ENCODE measurements at places on chromosomes 12 and 14.

- DNase-seq = no peak
Observed at GRCh38 chr14:37864861-37865718, 269.7 kb downstream of the TTC6 start.

GRCh38 chr14:49483268-49483667, 102.9 kb downstream of the RPS29 start:
- DNase-seq = no peak

GRCh38 chr12:96806272-96806671, 100.8 kb upstream of the NEDD1 start:
- DNase-seq = no peak

GRCh38 chr12:110266980-110267620, 13.9 kb upstream of the ATP2A2 start:
- peak; percentile 77 for DNase-seq

DNA sequence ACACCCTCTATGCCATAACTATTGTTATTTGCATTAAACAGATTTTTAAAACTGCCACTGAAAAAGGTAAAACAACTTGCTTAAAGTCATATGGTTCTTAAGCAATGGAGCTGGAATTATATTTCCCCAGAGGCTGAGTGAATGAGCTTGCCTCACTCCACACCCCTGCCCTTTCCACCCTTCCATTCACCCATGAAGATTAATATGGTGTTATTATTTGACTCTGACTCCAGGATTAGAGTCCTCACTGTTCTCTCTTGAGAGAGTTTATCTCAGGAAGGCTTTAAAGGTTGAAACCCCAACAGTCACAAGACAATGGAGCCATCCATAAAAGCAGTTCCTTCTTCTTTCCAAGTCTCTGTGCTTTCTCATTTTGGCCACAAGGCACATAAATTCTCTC, 84.9 kb downstream of the RTN1 start:
- no peak for DNase-seq

DNA sequence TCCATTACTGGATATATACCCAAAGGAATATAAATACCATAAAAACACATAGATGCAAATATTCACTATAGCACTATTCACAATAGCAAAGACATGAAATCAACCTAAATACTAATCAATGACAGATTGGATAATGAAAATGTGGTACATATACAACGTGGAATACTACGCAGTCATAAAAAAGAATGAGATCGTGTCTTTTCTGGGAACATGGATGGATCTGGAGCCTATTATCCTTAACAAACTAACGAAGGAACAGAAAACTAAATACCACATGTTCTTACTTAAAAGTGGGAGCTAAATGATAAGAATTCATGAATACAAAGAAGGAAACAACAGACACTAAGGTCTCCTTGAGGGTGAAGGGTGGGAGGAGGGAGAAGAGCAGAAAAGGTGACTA, 76.5 kb downstream of the SLC38A4 start:
- DNase-seq = no peak

- DNase-seq = no peak
Observed at GRCh38 chr12:120690978-120691377, 4.0 kb downstream of the MLEC start.

- DNase-seq = no peak
Observed at GRCh38 chr14:24806061-24806678, 172.2 kb upstream of the GZMB start.

- no peak for DNase-seq
Observed at GRCh38 chr12:63994704-63995103, 150.2 kb downstream of the SRGAP1 start.

DNA sequence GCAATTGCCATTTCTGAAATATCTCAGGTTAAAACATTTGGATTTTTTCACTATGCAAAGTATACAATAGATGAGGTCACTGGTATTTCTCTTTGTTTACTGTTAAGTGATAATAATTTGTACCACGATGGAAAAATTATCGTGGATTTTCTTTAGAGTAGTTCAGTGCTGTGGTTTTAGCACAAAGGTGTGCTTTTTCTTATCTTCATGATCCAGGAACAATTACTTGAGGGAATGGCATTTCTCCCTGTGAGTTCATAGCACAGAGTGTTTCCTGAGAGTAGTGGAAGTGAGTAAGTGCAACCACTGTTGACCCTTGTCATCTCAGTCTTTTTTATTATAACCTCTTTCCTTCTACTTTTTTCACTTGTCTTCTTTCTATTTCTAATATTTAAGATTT, 86.8 kb downstream of the FGD4 start:
- DNase-seq = no peak

GRCh38 chr12:66647034-66647691, 31.7 kb downstream of the GRIP1 start:
- no peak for DNase-seq

DNA sequence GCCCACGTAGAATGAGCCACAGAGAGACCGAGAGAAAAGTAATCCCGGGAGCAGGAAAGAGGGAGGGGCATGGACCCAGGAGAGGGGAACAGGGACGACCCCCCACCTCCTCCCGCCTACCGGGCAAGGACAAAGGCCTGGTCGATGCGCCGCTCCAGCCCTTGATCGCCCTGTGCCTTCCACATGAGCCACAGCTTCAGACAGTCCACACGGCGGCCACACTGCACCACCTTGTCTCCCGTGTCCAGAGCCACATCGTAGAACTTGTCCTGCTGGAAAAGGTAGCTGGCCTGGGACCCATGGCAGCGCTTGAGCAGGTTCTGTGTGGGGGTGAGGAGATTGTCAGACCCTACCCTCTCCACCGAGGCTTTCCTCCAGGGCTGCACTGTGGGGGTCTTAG, 20.5 kb upstream of the ZNF740 start:
- no peak for DNase-seq

- no peak for DNase-seq
Observed at GRCh38 chr12:80813820-80814219, 97.1 kb downstream of the MYF5 start.

GRCh38 chr14:94026889-94027469, 839 bp downstream of the OTUB2 start:
- no peak for DNase-seq

DNA sequence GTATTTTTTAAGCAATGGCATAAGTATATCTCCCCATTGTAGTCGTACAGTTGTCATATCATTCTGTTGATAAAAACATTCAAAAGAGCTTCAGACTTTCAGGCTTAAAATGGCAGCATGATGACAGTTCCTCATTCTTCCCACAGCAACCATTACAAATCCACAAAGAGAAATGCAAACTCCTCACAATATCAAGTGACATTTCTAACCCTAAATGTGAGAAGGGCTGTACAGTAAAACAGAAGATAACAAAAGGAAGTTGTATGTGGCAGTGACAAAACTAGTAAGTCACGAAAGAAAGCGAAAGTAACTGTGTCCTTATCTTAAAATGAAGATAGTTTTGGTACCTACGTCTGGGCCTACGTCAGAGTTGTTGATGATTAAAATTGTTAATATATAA, 46.7 kb downstream of the GXYLT1 start:
- no peak for DNase-seq

DNA sequence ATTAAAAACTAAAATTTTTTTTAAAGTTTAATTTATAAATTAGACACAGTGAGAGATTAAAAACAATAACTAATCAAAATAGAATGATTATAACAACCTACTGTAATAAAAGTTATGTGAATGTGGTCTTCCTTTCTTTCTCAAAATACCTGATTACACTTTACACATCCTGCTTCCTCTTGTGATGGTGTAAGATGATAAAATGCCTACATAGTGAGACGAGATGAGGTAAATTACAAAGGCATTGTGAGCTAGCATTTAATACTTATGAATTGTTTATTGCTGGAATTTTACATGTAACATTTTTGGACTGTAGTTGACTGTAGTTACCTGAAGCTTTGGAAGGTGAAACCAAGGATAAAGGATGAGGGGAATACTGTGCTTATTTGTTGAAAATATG, 94.2 kb upstream of the CLEC14A start:
- DNase-seq = no peak

DNA sequence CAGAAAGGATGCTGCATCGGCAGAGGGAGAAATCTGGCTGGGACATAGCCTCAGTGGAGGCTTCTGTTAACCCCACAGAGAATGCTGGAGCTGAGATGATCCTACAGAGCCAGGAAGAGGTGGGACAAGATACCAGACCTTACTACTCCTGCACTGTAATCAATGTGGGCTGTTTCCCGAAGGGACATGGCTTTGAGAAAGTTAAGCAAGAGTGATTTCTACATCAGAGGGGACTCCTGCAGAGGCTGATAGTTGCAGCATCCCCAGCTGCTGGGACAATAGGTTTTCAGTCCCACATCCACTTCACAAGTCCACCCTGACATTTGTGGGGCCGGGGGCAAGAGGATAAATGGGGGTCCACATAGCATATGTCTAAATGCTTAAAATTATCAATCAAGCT, 22.5 kb upstream of the CMKLR1 start:
- peak; percentile 28 for DNase-seq

DNA sequence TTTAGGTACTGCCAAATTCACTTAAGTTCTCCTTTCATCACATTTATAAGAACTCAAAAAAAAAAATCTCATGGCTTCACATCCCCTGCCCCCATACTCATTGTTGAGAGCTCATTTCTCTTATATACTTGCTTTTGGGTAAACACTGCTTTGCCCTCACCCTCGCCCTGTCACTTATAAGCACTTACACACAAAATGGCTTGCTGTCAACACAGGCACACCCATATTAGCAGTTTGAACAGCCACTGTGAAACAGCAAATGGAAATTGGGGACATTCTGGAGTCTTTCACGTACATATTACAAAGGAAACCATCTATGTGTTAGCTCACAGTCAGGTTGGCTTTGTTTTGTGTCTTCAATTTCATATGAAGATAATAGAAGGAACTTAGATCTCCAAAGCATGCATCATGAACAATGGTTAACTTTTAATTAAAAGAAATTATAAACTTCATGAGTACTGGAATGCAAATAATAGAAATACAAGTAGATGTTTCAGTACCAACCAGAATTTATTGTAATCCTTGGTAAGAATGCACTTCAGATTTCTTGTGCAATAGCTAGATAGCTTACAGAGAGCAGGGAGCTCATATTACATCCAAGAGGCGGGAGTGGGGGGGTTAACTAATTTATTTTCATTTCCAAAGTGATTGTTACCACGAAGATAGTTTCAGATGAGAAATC, 272.2 kb downstream of the ALG10B start:
- no peak for DNase-seq

GRCh38 chr12:82698708-82699564, 12.2 kb downstream of the TMTC2 start:
- DNase-seq = no peak

- no peak for DNase-seq
Observed at GRCh38 chr14:72909163-72909562, 15.3 kb upstream of the DPF3 start.

DNA sequence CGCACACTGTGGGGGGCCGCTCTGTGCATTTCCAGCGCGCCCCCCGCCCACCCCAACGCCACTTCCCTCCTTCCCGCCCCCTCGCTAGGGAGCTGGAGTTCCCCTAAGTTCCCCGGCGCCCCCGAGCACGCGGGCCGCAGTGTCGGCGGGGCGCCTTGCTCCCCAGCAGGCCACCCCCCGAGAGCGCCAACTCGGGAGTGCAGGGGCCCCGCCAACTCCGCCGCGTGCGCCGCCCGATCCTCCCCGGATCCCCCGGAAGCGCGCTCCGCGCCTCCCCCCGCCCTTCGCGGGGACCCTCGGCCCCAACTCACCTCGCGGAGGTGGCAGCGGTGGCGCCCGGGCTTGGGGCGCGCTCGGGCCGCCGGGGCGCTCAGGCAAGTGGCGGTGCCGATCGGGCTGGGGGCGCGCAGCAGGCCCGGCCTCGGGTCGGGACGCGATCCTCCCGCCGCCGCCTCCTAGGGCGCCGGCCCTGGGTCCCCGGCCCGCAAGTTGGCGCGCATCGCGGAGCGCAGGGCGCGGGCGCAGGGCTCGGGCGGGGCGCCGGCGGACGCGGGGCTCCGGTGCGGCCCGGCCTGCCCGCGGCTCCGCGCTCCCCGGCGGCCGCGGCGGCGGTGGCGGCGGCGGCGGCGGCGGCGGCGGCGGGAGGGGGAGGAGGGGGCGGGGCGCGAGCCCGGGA, at the start of gene NCOR2:
NCOR2 (minus strand) TSS at position 616 of the 676 bp plus-strand sequence. CDS start 72,361 bp downstream, outside the sequence.
- no peak for DNase-seq

DNA sequence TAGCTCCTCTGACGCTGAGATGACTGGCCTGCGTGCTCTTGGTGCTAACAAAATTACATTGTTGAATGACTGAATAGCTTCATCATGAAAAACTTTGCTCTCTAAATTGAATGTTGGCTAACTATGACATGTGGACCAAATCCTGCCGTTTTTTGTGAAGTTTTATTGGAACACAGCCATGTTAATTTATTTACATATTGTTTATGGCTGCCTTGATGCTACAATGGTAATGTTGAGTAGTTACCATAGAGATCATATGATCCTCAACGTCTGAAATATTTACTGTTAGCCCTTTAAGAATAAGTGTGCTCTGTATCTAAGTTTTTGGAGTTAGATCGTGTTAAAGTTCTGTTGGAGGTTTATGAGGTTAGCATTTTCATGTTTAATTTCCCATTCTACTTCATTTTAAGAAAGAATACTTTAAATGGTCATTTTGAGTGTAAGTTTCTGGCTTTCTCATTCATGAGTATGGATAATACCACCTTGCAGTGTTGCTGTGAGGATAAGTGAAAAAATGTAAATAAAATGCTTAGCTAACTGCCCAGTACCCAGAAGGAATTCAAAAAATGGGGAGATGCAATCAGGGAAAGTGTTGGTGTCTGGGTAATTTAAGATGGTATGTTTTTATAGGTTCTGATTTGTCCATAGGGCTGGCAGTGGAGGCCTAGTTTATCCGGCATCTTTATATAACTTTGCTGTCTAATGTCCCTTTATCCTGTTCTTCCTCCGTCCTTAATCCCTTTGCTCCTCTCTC, 35.3 kb downstream of the NUBPL start:
- DNase-seq = no peak

DNA sequence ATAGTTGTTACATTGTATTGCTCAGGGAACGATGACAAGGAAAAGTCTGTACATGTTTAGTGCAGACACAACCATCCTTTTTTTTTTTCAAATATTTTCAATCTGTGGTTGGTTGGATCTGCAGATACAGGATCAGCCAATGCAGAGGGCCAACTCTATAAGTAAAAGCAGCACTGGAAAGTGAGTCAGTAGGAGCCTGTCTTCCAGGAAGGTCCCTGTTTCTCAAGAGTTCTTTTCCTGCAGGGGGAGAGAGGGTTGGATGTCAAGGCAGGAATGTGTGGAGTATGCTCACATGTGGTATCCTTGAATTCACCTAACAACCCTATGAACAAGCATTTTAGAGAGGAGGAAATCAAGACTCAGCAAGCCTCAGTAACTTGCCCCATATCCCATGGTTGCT, 409.1 kb downstream of the NPAS3 start:
- no peak for DNase-seq

- DNase-seq = peak; percentile 90
Observed at GRCh38 chr14:64504897-64505794, 576 bp downstream of the ZBTB1 start.

DNA sequence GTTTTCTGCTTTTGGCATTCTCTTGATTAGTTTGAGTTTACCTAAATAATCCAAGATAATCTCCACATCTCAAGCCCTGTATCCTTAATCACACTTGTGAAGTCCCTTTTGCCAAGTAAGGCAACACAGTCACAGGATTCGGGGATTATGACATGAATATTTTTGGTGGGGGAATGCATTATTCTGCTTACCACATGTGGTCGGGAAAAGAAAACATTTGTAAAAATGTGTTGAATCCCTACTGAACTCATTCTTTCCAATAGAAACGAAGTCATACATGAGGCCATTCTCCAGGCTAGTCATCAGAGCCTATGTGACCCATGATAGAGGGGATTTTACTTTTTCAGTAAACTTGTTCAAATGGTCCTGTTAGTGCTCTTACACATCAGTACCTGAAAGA, 58.5 kb upstream of the PRICKLE1 start:
- no peak for DNase-seq
